Skeletal muscle cell (primary cell): ENCODE measurements at places on chromosomes 5 and 9.

DNA sequence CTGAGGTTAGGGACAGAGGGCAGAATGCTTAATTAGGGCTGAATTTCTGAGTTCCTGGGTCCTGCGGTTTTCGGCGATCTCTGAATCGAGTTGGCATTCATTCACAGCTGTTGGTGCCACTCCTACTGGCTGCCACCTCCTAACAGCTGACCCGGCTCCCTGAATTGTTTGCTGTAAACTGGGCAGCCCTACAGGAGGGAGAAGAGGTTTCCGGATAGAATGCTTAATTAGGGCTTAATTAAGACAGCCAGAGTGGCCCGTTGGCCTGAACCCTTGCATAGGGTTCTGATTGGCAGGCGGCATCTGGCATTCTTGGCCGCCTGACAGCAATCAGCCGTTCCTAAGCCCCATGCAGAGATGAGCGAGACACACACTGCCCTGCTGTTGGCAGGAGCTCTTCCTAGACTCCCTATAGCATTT, 25.7 kb downstream of the FRMPD1 start:
- peak; percentile 39 for DNase-seq

GRCh38 chr5:14245132-14245925, 102.2 kb downstream of the TRIO start:
- DNase-seq = peak; percentile 60

DNA sequence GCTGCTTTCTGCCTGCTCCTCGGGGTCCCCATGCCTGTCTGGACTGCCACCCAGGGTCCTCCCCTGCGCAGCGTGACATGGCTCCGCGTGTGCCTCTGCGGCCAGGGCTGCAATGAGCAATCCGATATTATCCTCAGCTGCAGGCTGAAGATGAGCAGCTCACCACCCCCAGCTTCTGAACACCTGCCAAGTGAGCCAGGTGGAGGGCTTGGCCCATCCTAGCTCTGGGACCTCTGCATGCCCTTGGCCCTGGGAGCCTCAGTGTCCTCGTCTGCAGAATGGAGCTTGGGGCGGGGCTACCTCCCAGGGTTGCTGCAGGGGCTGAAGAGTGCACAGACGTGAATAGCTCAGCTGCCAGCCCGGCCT, 4.1 kb upstream of the MYMK start:
- no peak for DNase-seq

DNA sequence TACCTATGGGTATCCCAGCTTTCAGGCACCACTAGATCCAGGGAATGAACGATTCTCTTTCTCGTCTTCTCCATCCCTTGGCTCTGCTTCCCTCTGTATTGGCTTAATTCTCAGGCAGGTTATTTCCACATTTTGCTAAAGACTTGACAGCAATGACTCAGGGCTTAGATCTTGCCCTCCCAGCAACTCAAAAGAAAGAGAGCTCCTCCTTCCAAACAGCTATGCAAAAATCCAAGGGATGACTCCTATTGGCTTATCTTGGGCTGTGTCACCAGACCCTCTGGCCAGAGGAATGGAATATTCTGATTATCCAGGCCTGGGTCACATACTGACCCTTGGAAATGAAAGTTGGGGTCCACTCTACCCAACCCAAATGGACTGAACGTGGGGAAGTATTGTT, 270.2 kb downstream of the NTRK2 start:
- no peak for DNase-seq

GRCh38 chr5:80238778-80239679, 16.8 kb downstream of the SERINC5 start:
- peak; percentile 47 for DNase-seq

GRCh38 chr5:1017056-1017455, 8.5 kb downstream of the NKD2 start:
- no peak for DNase-seq

- no peak for DNase-seq
These were observed 43.6 kb upstream of the IPPK start for GRCh38 chr9:92713528-92713927.

GRCh38 chr5:160173-160510, 31.2 kb upstream of the LRRC14B start:
- peak; percentile 51 for DNase-seq

DNA sequence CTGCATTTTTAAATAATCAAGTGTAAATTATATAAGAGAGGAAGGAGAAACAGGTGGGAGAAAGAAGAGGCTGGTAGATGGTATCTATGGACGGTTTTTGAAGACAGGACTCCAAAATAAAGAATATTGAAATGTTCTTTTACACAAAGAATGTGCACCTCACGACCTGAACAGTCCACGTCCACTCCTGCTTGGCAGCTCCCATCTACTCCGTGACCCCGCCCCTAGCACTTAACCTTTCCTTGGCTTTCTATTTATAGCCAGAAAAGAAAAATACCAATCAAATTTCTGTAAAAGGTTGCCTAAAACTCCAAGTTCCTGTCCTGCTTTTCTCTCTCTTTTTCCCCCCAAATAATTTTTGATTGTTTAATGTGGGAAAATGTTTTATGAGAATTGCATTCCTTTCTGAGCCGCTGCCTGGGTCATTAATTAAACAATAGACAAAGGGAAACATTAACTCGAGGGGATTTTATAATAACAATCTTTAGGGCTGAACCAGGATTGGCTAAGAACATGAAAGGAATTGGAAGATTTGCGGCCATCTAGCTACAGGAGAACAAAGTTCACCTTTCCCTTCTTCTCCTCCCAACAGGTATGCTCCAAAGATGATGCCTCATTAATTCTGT, 173.6 kb upstream of the MAP3K1 start:
- no peak for DNase-seq

- peak; percentile 43 for DNase-seq
These were observed 25.2 kb downstream of the SHC3 start for GRCh38 chr9:89153232-89154017.
